ENCODE measurements at places on chromosomes 4 and X. TPM values are rescaled to one million over a fixed set of nuclear protein-coding genes. Genes with fewer than 3 reads are reported as not detected.

TCEANC gene
- total RNA-seq, result 5.2 TPM

P2RY4 gene
- not detected for total RNA-seq

ETDA gene
- not detected for total RNA-seq

NKX3-2 gene
- total RNA-seq, result under 0.01 TPM

FUNDC1 gene
- 13.5 TPM for total RNA-seq

ESX1 gene
- total RNA-seq, result not detected

DNA sequence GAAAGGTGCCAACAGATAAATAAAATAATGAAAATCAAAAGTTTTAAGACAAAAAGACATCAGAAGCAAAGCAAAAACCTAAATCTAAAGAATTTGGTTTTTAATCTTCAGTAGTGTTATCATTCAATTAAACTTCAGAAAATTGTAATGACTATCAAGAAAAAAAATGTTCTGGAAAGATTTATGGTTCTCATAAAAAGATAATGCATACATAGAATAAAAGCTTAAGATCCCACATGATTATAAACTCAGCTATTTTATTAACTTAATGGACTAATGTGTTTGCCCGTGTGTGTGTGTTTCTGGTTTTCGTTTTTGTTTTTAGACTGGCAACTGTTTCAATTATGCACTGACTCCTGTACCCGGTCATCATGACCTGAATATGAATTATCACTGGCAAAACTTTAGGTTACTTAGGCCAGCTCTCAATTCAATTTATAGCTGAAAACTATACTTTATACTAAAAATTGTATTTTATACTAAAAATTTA lies 217.5 kb upstream of the DKK2 start:
- no peak for DNase-seq

GRCh38 chr4:97123573-97123972 lies 1019.7 kb downstream of the STPG2 start:
- DNase-seq, result no peak

GRCh38 chr4:1494416-1495315 lies 88.4 kb upstream of the NKX1-1 start:
- DNase-seq, result no peak

DNA sequence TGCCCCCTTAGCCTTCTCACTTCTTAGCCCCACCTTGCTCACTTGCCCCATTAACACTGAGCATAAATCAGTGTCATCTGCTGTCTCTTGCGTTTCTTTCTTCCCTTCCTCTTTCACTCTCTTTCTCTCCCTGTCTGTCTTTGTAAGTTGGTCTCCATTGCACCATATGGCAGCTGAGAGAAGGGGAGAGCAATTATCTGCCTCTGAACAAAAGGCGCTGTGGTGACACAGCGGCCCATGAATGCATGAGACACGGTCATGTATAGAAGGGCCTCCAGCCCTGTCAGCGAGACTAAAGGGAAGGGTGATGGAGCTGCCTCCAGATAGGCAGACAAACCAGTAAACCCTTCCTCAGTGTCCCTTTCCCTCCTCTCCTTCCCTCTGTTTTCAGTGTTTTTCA lies 88.8 kb upstream of the PCDH18 start:
- DNase-seq, result no peak

DNA sequence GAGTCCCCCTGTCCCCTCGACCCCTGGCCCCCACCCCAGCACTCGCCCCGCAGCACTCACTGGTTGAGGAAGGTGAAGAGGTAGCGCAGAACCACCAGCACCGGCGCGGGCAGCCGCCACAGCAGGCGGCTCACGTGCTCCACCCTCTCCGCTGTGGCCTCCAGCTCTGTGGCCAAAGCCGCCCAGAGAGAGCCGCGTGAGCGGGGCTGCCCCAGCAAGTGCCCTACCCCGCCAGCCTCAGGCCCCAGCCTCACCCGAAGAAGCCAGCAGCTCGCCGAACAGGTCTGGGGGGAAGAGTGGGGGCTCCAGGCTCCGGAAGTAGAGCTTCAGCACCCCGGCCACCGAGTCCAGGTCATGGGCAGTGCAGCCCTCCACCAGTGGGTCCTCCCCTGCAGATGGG lies 6.0 kb downstream of the AVPR2 start:
- no peak for DNase-seq

GRCh38 chr4:37985730-37986275 lies 25.6 kb downstream of the PTTG2 start:
- DNase-seq, result no peak

DNA sequence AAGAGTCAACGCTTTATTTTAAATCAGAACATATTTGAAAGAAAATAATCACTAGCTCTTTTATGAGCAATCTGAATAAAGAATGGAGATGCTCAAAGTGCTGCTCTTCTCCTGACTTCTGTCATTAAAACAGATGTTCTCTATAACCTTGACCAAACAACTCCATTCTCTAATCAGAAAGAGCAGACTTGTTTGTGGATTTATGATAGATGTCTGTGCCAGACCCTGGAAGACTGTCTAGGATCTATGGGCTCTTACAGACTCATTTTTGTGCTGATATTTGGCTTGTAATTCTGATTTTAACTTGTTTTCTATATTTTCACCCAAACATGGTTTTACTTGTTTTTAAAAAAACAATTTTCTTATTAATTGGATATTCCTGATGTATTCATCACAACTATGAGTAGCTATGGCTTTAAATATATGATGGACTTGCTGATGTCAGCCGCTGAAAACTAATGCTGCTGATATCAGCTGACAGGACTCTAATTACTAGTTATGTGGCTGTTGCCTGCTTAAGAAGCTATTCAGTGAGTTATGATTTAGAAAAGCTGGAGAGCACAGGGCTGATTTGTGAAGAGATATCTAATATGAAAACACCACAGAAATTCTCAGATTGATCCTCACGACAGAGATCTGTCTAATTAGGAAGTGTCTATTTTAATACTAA lies 31.6 kb upstream of the MAML3 start:
- DNase-seq, result no peak

GRCh38 chr4:181350615-181351415 lies 892.4 kb upstream of the TENM3 start:
- DNase-seq, result no peak

GRCh38 chr4:86720508-86721068 lies 126.5 kb downstream of the PTPN13 start:
- DNase-seq, result peak; percentile 13

DNA sequence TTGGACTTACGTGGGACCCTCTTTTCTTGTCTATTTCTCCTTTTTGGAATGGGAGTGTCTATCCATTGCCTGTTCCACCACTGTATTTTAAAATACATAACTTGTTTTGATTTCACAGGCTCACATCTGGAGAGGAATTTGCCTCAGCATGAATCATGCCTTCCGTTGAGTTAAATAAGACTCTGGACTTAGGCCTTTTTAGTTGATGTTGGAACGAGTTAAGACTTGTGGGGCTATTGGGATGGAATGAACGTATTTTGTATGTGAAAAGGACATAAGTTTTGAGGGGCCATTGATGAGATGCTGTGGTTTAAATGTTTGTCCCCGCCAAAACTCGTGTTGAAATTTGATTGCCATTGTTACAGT lies 66.2 kb downstream of the BEX3 start:
- DNase-seq, result peak; percentile 56

GRCh38 chrX:38519651-38520050 lies 41.7 kb upstream of the TSPAN7 start:
- DNase-seq, result no peak
